Upper lobe of right lung (tissue), 1 donor: ENCODE measurements at places on chromosomes 16 and 17. TPM values are rescaled to one million over a fixed set of nuclear protein-coding genes. Genes with fewer than 3 reads are reported as not detected.

GP2 gene
- not detected for total RNA-seq

DNA sequence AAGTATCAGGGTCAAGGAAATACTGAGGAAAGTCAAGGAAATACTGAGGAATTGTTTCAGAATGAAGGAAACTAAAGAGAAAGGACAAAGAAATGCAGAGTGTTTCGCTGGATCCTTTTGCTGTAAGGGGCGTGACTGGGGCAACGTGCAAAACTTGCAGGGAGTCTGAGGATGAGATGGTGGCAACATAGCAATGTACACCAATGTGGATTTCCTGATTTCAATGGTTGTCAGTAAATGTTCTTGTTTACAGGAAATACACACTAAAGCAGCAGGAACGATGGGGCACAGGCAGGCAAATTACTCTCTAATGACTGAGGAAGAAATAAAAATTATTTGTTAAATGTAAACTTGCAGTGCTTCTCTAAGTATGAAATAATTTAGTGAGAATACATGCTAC, 34.4 kb downstream of the ZZEF1 start:
- no peak for DNase-seq

DNA sequence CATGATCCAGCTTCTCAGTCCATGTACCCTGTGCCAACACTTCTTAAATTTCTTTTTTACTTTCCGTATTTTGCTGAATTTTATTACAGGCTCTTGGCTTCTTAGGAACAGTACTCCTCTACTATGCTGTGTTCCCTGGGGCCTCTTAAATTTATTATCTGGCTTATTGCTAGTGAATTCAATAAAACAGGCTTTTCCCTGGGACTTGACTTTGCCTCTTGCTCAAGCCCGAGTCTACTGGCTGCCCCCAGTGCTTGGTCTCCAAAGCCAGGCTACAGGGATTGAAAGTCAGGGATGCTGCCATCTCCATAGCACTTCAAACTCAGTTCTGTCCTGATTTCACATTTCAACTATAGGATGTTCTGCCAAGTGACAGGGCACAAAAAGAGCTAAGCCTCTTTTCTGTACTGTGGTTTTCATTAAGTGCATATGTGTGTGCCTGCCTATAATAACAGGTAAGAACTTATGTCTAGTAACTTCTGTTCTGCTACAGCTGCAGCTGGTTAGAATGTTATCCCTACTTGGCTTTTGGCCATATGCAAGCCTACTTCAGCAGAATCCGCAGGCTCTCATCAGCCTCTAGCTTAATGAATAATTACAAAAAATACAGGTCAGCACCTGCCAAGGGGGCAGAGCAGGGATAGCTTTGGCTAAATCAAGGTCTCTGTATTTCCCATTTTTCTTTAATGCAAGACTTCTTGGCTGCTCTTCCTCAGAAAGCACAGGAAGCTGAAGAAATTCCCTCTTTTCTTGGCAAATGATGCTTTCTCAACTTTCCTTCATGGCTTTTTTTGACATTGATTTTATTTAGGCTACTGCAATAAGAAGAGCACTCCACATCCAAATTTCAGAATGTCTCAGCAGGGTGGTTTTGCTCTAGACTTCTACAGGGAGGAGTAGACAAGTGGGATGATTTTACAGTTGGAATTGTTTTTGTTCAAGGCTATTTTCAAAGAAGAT, 8.2 kb downstream of the FAM20A start:
- DNase-seq = no peak

DNA sequence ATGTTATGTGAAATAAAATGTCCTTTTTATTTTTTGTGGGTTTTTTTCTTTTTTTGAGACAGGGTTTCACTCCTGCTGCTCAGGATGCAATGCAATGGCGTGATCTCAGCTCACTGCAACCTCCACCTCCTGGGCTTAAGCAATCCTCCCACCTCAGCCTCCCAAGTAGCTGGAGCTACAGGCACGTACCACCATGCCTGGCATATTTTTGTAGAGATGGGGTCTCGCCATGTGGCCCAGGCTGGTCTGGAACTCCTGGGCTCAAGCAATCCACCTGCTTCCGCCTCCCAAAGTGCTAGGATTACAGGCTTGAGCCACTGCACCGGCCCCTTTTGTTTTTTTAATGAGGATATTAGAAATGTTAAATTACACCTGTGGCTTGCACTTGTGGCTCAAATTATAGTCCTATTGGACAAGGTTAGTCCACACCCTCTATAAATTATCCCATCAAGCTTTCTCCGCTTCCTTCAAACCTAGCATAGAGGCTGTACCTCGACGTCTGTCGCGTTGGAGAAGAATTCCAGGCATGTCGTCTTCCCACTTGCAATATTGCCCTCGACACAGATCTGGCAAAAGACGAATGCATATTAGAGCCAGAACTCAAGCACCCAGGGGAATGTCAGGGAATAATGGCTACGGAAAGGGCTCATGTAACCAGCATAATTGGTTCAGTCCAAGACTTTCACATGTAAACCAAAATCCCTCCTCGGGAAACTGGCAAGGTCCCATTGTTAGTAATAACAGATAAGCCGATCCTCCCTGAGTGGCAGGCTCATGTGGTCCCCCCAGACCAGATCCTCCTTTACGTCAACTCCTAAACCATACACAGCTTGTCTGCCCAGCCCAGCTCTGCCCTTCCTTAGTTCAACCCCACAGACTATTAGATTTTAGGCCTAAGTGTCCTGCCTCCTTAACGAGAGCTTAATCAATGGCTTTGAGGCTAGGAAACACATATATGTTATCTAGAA, 8.2 kb downstream of the TK2 start:
- DNase-seq = no peak

DNA sequence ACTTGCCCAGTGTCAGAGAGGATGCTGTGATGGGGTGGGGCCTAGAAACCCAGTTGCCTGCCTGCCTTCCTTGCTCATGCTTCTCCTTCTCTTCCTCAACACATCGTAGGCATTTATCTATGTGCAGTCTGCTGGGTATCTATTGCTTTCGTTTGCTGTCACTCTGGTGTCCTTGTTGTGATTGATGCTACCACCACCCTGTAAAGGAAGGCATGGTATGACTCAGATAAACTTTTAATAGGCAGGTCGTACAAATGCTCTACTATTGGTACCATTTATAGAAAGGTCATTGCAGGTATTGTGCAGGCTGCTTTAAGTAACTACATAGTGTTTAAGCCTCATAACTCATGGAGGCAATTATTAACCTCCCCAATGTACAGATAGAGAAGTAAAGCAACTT, 368.9 kb downstream of the UTP18 start:
- no peak for DNase-seq
